ENCODE measurements at places on chromosomes 16 and 17.

DNA sequence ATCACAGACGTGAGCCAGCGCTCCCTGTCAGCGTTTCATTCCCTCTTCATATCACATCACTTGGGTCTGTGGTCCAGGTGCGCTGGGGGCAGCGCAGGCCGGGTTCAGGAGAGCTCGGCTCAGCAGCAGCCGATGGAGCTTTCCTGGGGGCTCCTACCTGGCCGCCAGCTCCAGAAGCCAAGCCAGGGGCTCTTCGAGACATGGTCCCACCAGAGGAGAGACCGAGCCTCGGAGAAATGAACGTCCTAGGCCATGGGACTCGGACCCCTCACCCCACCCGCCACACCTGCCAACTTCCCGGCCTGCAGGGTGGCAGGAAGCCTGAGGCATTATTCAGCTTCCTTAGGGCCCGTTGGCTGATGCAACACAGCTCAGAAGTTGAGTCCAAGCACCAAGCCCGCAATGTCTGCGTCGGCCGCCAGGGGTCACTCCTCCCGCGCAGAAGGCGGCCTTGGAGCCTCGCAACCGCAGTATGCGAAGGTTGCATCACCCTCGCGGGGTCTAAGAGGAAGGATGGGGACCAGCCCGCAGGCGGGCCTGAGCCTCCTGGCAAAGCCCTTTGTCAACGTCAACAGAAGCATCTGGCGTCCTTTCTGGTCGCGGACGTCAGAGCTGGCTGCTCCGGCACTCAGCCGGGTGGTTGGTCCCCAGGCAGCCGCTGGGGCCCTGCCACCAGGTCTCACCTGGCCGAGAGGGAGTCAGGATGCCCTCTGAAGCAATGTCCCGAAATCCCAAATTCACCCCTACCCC, 13.2 kb upstream of the KLHDC4 start:
- DNase-seq, result peak; percentile 94

DNA sequence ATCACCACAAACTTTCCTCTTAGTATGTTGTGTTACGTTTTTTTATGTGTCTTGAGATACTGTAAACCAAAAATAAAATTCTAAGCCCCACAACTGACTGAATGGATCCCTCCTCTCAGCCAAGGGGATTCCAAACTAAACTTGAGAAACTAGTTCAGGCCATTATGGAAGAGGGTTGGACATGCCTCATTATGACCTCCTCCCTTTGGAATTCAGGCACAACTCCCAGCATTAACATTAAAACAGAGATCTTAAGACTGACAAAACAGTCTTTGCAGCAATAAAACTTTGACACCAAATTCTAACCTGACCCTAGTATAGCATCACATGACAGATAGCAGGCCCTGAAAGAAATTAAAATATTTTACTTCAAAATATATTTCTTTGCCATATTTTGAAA, 51.1 kb upstream of the SLC47A1 start:
- DNase-seq, result no peak

DNA sequence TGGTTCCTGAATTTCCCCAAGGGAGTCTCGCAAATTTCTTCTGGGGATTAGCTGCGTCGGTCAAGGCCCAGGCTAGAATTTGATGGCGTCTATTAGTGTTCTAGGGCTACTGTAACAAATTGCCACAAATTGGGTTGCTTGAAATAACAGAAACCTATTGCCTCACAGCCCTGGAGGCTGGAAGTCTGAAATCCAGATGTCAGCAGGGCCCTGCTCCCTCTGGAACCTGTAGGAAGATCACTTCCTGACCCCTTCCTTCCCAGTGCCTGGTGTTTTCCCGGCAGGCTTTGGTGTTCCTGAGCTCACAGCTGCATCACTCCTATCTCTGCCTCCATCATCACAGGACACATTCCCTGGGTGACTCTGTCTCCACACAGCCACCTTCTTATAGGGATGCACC, 24.4 kb downstream of the DHRS7C start:
- DNase-seq, result no peak

DNA sequence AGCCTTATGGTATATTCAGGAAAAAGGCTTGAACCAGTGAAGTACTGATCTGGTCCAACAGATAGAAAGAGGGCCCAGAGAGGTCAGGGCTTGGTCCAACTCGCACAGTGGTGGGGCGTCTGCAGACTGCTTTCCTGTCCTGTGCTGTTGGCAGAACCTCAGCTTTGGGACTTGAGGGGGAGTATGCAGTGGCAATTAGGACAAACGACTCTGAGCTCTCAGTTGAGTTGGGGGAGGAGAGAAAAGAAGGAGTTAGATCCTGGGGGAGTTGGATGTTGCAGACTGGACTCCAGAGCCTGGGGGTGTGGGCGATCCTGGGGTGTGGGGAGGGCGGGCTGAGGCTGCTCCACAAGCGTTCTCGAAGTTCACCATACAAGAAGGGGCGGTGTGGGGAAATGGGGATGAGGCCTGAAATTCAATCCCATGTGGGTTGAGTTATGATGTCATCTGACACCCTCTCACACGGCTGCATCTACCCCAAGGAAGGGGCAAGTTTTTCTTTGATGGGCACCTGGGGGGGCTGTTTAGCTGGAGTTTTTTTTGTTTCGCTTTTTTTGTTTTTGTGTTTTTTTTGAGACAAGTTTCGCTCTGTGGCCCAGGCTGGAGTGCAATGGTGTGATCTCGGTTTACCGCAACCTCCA, 14.6 kb downstream of the GRB7 start:
- no peak for DNase-seq

GRCh38 chr17:56798916-56799315, 34.8 kb downstream of the C17orf67 start:
- no peak for DNase-seq

DNA sequence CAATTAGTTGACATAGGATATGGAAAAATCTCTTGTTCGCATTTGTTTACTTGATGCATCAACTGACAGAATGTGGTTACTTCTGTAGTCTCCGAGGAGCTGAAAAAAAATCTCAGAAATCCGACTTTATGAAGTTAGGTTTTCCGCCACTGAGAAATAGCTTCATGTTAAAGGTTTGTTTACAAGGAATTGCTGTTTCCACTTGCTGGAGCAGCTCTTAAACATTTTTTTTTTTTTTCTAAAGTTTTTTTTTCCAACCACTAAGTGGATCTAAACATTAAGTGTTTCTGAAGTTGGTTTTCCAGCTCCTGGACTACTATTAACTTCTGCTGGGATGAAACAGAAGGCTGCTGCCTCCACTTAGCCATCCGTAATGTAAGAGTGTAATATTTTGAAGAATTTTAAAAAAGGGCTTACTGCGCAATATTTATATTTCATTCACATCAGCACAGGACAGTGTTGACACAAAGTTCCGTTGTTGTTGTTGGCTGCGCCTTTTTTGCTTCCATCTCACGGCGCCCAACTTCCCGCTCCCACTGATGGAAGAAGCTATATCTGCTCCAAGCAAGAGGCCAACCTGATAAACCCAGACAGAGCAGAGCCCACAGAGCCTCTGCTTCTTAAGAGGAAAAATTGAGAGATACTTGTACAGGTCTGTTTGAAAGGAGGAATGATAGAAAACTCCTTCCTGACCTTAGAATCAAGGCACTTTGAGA, 167.7 kb upstream of the KCNJ16 start:
- DNase-seq, result no peak

GRCh38 chr17:57740235-57740528, 4.9 kb downstream of the CCDC182 start:
- no peak for DNase-seq

GRCh38 chr16:53654946-53655345, 48.7 kb downstream of the RPGRIP1L start:
- DNase-seq, result no peak

- peak; percentile 40 for DNase-seq
Observed at GRCh38 chr17:83180996-83181481, 101.6 kb downstream of the METRNL start.

DNA sequence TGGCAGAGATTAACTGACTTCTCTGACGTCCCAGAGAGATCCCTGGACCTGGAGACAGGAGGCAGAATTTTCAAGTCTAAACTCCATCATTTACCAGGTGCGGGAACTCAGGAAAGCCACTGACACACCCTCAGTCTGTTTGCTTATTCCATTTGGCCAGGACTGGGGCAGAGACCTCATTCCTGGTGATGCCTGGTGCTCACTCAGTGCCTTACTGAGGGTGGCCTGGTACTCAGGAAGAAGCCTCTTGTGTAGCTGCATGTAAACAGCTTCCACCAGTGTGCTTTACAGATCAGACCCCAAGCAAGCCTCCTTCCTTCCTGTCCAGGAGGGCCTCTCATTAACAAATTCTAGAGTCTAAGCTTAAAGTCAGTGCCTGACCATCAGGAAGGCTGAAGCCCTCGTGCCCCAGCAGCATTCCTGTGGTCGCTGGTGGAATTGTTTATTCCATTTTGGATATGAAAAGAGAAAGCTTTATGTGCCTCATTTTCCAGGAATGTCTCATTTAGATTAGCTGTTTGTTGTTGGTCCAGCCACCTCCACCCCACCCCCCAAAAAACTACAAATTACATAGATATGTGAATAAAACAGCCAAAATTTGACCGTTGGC, 236.1 kb upstream of the CDH5 start:
- no peak for DNase-seq

- no peak for DNase-seq
Observed at GRCh38 chr17:61225178-61225882, 174.3 kb upstream of the TBX2 start.

DNA sequence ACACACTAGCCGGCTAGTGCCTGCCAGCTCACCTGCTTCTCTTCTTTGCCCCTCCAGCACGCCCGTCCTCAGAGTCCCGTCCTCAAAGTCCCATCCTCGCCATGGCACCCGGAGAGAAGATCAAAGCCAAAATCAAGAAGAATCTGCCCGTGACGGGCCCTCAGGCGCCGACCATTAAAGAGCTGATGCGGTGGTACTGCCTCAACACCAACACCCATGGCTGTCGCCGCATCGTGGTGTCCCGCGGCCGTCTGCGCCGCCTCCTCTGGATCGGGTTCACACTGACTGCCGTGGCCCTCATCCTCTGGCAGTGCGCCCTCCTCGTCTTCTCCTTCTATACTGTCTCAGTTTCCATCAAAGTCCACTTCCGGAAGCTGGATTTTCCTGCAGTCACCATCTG, 3.6 kb downstream of the SCNN1G start:
- DNase-seq, result no peak

GRCh38 chr17:64423881-64424280, 25.0 kb upstream of the MILR1 start:
- no peak for DNase-seq

DNA sequence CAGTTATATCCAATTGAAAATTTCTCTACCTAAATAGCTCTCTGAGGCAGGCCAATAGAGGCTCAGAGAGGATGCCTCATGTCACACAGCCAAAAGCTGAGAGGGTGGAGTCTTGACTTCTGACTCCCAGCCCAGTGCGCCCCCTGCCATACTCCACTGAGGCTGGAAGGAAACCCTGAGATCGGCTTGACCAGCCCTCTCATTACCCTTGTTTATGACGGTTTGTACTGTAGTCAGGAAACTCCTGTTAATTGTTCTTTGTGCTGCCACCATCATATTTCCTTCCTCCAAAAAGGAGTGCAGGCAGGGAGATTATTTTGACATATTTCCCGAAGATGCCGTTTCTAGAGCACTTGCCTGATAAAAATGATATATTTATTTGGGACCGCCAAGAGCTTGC, 107.9 kb downstream of the AIPL1 start:
- DNase-seq, result no peak

DNA sequence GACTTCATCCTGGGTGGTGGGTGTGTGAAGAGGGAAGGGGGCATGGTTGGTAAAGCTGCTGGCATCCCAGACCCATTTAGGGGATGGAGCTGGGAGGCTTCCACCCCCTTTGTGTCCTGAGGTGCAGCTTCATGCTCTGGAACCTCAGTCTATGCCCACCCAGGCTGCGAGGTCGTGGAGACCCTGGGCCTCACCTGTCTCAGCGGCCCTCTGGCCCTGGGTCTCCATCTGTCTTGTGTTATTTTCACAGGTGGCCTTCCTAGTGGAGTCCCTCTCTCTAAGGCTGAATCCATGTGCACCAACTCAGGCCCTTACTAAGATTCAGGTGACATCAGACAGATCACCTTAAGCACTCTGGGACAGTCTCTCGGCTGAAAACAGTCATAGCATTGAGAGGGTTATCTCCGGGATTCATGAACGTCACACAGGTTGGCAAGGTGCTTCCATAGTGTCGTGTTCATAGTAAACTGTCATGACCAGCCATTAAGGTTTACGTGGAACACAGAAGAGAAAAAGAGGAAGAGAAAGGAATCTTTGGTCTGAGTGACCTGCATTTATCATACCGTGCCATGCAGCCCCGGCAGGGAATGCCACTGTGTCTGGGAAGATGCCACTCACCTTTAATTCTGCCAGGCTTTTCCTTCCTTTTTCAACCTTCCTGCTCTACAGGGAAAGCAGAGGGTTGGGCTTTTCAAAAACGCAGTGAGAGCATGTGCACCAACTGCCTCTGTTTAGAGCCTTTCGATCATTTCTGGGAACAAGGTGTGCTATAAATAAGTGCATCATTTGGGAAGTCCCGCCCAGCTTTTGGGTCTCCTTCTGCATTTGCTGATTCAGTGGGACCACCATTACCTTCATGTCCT, 4.5 kb upstream of the FOXL1 start:
- DNase-seq, result no peak

GRCh38 chr17:13346081-13346533, 255.6 kb downstream of the HS3ST3A1 start:
- no peak for DNase-seq

GRCh38 chr17:33976831-33977230, 278.3 kb upstream of the CCL2 start:
- DNase-seq, result peak; percentile 46

- DNase-seq, result no peak
Observed at GRCh38 chr17:78532311-78532710, 44.9 kb downstream of the DNAH17 start.

DNA sequence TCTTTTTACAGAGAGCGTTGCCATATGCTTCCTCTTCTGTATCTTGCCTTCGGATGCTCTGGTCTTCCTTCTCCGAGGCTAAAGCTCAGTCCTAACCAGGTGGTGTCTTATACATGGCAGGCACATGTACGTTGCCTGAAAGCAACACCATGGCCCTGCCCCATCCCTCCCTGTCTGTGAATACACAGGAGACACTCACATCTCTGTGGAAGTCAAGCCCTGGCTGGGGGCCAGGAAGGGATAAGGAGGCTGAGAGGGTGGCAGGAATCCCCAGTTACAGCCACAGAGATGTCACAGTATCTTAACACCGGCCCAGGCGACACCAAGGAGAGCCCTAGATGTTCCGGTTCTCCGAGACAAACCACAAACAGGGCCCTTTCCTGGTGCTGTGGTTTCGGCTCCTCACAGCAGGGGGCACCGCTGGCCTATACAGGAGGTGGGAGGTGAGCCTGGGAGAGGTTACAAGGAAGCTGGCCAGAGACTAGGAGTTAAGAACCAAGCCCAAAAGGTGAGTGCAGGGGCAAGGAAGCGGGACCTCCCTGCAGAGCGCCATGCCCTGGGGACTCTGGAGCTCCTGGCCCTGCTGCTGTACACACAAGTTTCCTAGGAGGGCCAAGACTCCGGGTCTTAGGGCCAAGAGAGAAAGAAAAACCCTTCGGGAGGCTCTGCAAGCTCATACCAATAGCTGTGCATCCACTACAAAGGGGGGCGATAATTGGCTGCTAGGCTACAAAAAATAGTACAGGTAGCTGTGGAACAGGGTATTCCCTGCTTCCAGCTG, 41.7 kb downstream of the SRL start:
- peak; percentile 68 for DNase-seq

GRCh38 chr17:80374732-80375585, 40.0 kb upstream of the ENDOV start:
- DNase-seq, result no peak

GRCh38 chr17:10162096-10162495, 36.3 kb downstream of the GAS7 start:
- no peak for DNase-seq
